ENCODE measurements at places on chromosomes 6 and 20.

DNA sequence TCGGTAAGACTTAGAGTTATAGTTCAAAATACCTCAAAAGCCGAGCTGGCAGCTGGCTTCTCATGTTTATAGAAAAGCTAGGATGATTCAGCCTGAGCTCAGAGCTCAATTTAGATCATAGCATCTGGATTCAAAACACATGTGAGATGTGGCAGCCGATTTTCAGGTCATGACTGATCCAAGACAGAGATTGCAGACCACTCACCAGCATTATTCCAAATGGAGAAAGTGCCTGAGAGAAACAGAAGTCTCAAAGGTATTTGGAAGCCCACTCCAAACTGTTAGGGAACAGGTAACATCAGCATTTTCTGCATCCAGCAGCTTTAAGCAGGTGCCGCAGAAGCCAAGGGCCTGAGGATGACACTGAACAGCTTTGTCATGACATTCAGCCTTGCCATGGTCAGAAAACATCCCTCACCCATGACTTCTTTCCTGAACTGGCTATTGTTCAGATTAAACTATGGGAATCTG lies 102.2 kb downstream of the BACH2 start:
- no peak for DNase-seq

GRCh38 chr6:68658338-68658737 lies 23.3 kb downstream of the ADGRB3 start:
- no peak for DNase-seq

DNA sequence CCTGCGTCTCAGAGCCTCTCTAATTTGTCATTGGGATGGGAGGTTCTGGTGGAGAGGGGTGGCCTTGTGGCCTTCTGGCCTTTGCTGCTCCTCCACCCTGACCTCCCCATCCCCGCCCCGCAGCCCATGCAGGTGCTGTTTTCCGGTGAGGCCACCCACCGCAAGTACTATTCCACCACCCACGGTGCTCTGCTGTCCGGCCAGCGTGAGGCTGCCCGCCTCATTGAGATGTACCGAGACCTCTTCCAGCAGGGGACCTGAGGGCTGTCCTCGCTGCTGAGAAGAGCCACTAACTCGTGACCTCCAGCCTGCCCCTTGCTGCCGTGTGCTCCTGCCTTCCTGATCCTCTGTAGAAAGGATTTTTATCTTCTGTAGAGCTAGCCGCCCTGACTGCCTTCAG lies 171.8 kb upstream of the RNF24 start:
- no peak for DNase-seq

DNA sequence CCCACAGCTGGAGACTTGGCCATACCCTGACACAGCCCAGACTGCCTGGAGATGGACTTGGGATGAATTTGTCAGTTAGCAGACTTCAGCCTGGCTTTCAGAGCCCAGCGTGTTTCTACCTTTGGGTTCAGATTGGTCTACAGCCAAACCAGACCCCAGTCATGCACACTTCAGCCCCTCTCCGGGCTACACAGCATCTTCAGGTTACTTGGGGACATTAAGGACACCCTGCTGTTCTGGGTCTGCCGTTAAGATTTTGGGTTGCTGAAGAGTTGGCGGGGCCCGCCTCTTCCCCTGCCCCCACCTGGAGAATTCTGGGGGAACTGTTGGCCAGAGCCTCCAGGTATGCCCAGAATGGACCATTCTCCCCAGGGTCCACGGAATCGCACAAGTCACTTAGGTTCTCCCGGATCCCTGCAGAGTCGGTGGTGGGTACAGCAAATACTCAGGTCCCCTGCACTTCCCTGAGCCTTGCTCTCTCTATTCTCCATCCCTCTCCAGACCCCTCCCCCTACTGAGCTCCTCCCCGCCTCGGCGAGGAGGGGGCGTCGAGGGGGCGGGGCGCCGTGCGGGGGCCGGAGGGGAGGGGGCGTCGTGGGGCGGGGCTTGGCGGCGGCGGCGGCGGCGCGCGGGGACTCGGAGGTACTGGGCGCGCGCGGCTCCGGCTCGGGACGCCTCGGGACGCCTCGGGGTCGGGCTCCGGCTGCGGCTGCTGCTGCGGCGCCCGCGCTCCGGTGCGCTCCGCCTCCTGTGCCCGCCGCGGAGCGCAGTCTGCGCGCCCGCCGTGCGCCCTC lies at the start of gene PTK7:
PTK7 (plus strand) TSS at position 645 of the 794 bp plus-strand sequence. CDS start 175 bp downstream, outside the sequence.
- DNase-seq, result no peak

- DNase-seq, result no peak
Observed at GRCh38 chr20:58420798-58421496, 31.9 kb downstream of the VAPB start.

DNA sequence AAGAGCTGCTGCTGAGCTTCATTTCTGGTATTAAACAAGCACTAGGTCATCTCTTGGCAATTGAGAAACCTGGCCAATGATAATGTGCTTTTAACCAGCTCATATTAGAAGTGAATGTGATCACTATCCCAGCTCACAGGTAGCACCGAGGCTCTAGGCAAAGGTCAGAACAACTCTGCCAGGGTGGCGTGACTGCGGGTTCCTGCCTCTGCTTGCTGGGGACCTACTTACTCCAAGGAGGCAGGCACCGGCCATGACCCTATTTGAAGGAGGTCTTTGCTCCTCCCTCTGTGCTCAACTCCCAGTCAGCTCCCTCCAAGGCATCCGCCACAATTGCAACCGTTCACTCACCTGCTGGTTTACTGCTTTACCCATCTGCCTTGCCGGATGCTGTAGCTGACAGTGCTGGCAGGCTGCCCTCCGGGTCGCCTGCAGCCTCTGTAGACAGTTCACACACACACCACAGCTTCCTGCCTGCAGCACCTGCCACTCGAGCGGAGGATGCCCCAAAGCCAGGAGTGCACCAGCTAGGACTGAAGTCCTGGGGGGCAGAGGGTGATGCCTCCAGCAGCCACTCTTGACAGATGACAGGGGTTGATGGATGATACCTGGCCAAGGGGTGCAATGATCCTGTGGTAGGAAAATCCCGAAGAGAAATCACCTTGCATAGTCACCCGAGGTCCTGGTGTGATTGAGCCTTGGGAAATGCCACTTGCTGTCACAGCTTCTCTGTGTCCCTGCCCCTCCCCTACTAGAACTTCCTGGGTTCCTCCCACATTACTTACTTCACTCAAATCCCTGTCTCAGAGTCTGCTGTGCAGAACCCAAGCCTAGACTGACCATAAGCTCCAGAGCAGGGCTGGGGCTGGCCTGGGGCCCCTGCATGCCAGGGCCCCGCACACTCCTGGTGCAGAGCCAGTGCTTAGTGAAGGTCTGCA lies 8.8 kb upstream of the VSX1 start:
- DNase-seq, result peak; percentile 72

- DNase-seq, result no peak
Observed at GRCh38 chr6:83615025-83615999, 93.6 kb downstream of the SNAP91 start.

DNA sequence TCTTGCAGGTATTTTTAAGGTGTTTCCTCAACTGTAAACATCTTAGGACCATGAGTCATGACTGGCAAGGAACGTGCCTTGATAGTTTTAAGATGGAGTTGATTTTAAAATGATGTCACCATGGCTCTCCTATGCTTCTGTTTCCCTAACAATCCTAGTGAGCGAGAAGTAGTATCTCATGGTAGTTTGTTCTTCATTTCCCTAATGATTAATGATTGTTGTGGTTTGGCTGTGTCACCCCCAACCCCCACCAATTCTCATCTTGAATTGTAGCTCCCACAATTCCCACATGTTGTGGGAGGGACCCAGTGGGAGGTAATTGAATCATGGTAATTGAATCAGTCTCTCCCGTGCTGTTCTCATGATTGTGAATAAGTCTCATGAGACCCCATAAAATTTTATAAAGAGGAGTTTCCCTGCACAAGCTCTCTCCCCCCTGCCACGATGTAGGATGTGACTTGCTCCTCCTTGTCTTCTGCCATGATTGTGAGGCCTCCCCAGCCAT lies 16.8 kb upstream of the BNIP5 start:
- DNase-seq, result no peak

GRCh38 chr20:49602345-49603208 lies 34.6 kb upstream of the PTGIS start:
- no peak for DNase-seq

GRCh38 chr20:25233016-25233772 lies 14.7 kb upstream of the PYGB start:
- no peak for DNase-seq

DNA sequence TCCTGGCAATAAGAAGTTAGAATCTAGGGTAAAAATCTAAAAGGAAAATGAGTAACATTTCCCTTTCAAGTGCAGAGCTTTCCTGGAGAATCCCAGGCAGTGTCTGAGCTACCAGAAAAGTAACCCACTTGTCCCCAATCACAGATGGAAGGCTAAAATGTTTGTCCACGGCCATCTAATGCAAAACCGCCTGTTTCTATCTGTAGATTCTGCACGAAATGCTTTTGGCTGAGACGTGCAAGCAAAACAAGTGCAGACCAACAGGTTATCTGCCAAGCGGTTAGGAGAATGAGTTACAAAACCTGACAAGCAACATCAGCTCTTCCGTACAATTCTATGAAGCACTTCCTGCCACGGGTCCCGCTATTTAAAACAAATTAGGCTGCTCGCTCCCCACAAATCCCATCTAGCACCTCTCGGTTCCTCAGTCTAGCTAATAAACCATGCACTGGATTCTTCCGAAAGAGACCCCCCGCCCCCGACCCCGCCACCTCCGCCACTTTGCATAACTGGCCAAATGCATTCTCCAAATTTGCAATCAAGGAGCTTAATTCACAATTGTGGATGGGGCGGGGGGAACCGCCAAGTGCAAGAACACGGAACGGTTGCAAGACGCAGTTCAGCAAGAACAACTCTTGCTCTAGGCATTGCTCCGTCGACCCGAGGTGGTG lies 1.4 kb downstream of the ELOVL5 start:
- DNase-seq, result no peak

DNA sequence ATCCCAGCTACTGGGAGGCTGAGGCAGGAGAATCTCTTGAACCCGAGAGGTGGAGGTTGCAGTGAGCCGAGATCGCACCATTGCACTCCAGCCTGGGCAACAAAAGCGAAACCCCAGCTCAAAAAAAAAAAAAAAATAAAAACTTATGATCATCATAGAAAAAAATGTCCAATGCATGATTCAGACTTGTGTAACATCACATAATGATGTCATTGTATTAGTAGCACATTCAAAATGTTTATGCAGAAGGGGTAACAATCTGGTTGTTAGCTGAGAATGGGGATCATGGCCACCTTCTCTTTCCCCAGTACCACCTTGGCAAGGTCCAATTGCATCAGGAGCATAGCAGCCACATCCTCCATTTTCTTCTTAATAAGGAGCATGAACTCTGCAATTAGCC lies 137.6 kb upstream of the MARCKS start:
- no peak for DNase-seq

GRCh38 chr6:124792386-124792785 lies 169.9 kb upstream of the RNF217 start:
- DNase-seq, result no peak

GRCh38 chr6:167735951-167736288 lies 90.8 kb upstream of the AFDN start:
- no peak for DNase-seq

DNA sequence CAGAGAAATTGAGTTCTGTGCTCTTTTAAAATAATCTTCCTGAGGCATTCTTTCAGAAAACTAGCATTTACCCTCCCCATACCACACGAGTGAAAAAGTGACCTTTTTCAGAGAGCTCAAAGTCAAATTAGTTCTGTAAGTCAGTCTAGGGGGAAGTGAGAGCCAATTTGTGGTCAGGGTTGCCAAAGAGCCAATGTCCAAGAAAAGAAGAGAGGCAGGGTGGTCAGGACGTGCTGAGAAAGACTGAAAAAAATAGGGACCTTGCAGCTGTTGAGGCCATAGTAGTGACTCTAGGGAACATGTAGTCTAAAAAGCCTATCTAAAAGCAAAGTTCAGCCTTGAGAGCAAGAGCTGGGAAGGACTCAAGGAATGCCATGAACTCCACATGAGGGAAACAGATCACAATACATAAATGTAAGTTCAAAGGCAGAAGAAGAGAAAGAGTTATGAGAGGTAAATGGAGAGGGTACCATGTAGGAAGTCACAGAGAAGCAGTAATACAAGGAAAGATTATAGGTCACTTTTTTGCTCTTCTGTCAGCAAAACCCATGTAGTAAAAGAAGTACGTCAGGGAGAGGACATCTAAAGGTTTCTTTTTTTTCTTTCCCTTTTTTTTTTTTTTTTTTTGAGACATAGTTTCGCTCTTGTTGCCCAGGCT lies 565.1 kb upstream of the FLRT3 start:
- no peak for DNase-seq

DNA sequence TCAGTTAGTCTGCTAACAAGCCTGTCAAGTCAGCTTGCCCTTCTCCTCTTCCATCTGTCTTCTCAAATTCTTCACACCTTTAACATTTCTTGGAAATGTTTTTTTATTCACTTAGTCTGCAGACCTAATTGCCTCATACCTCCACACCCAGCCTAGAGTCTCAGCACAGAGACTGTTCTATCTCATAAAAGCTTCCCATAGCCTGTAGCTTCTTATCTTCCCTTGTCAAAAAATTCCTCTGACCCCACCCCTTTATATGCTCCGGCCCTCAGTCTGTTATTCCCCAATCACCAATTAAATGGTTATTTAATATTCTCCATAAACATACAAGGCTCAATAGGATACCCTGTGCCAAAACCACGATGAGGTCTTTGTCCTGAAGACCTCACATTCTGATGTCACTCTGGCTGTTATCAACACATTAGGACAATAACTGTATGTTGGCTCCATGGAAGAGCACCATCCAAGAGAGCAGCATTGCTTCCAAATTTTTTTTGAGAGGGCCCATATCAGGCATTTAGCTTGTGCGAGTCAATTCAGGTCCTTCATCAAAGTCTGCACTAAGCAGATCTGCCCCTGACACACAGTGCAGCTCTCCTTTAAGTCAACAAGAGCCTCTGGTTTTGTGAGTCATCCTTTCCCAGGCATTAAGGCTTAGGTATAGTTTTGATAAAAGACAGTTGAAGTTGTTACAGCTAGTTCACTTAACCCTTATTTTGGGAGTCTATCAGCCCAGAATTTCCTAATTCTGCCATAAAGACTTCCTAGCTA lies 83.2 kb upstream of the TBX18 start:
- DNase-seq, result no peak

GRCh38 chr6:170294813-170295509 lies 4.1 kb upstream of the DLL1 start:
- DNase-seq, result no peak

GRCh38 chr6:23200946-23201345 lies 631.6 kb downstream of the HDGFL1 start:
- no peak for DNase-seq

- DNase-seq, result no peak
Observed at GRCh38 chr6:103522045-103522444, 1337.7 kb downstream of the HACE1 start.

- no peak for DNase-seq
Observed at GRCh38 chr6:145485288-145485687, 250.0 kb downstream of the EPM2A start.

GRCh38 chr6:169266746-169267591 lies 13.3 kb upstream of the THBS2 start:
- DNase-seq, result no peak
